ENCODE measurements at places on chromosomes 3 and 15. TPM values are rescaled to one million over a fixed set of nuclear protein-coding genes. Genes with fewer than 3 reads are reported as not detected.

Gene CPNE9
- not detected for polyA plus RNA-seq

Gene IL16
- polyA plus RNA-seq: 2.6 TPM

Gene TRIP4
- polyA plus RNA-seq: 8.3 TPM

Gene NKIRAS1
- polyA plus RNA-seq: 52.4 TPM

Gene GOLGA6D
- polyA plus RNA-seq: not detected

Gene CEP152
- 0.69 TPM for polyA plus RNA-seq

Gene KLHL6
- 0.12 TPM for polyA plus RNA-seq

Gene PRR23A
- not detected for polyA plus RNA-seq

Measured in psoas muscle (tissue), 8 donors.